ENCODE measurements at places on chromosomes 12 and 14.
A peak's percentile ranks its signal among the peaks of the same experiment; 100 is the strongest.

DNA sequence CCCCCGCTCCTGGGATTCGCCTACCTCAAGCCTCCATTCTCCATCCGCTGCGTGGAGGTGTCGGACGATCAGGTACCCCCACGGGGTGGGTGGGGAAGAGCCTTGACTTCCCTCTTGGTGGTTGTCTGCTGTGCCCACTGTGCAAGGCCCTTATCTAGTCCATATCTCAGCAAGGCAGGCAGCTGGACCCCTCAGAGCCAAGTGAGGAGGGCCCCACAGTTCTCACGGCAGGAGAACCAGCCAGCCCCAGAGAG lies 39.9 kb downstream of the MMAB start:
- no peak for DNase-seq

- no peak for DNase-seq
Observed at GRCh38 chr12:3033539-3033867, 43.7 kb upstream of the TSPAN9 start.

- DNase-seq = peak; percentile 46
Observed at GRCh38 chr12:52130711-52131110, 51.2 kb downstream of the SMIM41 start.

- DNase-seq = peak; percentile 80
Observed at GRCh38 chr12:3655328-3655900, 97.5 kb downstream of the CRACR2A start.

- no peak for DNase-seq
Observed at GRCh38 chr12:41186026-41186425, 2.1 kb upstream of the PDZRN4 start.

- no peak for DNase-seq
Observed at GRCh38 chr14:105161309-105161708, 7.3 kb downstream of the JAG2 start.

DNA sequence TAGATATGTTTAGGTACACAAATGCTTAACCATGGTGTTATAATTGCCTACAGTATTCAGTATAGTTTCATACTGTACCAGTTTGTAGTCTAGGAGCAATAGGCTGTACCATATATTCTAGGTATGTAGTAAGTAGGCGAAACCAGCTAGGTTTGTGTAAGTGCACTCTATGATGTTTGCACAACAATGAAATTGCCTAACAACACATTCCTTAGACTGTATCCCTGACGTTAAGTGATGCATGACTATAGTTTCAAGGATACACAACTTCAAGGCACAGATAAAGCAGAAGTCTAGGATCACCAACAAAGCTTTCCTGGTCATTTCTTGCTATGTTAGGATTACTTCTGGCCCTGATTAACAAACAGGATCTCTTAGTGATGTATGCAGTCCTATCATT lies 135.1 kb downstream of the SLC38A1 start:
- no peak for DNase-seq

All from GM23338 (cell line).